Activated CD4-positive, alpha-beta T cell treated with anti-CD3 and anti-CD28 coated beads, Interleukin-10, Interleukin-2, amounts not matched to agents 100 ng/mL and 50 ng/mL, durations not matched to agents 16 hours and 8 hours (primary cell): ENCODE measurements at places on chromosomes 2 and 18.
A peak's percentile ranks its signal among the peaks of the same experiment; 100 is the strongest.

DNA sequence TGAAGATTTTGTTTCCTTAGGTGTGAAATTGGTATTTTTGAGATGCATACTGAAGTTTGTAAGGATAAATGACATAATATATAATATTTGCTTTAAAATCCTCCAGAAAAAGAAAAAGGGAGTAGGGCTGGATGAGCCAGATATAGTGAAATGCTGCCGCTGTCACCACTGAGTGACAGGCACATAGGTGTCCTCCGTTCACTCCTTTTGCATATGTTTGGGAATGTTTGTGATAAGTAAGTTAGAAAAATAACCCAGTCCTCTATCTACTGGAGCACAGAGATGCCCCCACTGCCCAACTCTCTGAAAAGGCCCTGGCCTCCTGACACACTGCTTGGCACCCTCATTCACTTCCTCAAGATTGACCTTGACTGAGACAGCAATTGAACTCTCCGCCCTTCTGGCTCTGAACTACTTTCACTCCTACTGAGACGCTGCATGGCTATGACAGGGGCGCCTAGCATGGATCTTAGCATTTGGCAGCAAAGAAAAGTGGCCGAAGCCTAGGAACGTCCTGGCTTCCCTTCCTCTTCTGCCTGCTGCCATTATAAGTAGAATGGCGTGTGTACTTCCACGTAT is 10.1 kb downstream of the ID2 start:
- no peak for DNase-seq

GRCh38 chr2:139209586-139209985 is 429.4 kb upstream of the NXPH2 start:
- no peak for DNase-seq

DNA sequence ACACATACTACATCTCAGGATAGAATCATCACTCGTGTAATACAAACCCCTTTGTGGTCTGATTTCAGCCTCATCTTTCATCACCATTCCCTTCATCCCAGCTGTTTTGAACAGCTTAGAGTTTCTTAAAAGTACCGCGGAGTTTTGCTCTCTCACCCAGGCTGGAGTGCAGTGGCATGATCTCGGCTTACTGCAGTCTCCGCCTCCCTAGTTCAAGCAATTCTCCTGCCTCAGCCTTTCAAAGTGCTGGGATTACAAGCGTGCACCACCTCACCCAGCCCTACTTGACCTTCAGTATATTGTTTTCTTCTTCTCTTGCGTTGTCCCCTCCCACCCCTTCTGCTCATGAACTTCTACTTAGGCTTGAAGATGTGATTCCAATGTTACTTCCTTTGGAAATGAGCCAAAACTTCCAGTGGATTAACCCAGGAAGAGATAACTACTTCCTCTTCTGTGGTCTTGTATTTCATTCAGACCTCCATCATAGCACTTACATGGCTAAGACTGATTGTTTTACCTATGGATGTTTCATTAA is 15.8 kb downstream of the ERLEC1 start:
- DNase-seq = no peak

DNA sequence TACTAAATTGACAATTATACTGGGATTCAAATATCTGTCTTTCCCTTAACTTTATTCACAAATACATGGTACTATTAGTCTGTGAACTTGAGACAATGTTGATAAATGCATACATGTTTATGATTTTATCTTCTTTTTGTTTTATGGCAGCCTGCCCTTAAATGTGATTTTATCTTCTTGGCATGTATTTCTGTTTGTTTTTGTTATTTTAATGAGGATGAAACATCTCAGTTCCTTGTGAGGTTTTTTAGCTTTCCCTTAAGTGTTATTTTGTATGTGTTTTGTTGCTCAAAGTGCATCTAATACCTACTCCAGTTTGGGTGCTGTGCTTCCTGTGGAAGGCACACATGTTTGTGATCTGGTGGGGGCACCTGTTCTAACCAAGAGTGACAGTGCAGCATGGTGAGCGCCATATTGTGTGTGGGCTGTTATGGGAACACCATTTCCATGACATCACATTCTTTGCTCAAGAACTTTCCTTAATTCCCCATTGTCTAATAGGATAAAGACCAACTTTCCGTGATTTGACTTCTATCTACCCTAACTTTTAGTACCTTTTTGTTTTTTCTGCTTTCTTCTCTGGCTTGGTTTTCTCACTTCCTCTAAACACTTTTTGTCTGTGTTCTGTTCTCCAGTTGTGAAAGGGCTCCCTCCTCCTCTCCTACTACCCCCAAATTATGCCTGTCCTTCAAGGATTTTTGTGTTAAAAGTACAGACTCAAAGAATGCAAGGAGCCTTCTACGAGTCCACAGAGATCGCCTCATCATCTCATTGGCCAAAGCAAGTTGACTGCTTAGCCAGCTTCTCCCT is 162.1 kb upstream of the TTC39C start:
- no peak for DNase-seq

- DNase-seq = no peak
Observed at GRCh38 chr2:99127981-99128380, 13.5 kb upstream of the C2orf15 start.

DNA sequence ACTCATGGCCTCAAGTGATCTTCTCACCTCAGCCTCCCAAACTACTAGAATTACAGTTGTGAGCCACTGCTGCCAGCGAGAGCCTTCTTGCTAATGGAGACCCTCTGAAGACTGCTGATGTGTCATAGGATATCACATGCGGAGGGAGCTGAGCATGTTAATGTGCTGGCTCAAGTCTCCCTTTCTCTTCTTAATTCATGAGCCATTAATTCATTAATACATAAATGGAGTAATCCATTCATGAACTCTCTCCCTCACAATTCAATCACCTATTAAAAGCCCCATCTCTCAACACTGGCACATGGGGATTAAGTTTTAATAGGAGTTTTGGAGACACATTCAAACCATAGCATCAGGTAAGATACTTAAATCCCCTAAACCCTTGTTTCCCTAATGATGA is 54.8 kb downstream of the SYT4 start:
- no peak for DNase-seq

GRCh38 chr2:177906041-177906718 is 166.4 kb downstream of the PDE11A start:
- DNase-seq = peak; percentile 78

DNA sequence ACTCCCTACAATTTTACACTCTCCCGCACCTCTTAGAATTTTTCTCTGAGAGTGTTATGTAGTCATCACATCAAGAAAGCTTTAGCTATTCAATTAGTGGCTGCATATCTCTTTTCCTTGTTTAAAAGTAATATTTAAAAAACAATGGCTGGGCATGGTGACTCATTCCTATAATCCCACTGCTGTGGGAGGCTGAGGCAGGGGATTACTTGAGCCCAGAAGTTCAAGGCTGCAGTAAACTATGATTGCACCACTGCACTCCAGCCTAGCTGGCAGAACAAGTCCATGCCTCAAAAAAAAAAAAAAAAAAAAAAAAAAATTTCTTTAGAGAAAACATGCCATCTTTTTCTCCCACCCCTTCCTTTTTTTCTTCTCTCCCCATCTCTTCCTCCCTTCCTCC is 44.3 kb downstream of the AQP4 start:
- DNase-seq = no peak

DNA sequence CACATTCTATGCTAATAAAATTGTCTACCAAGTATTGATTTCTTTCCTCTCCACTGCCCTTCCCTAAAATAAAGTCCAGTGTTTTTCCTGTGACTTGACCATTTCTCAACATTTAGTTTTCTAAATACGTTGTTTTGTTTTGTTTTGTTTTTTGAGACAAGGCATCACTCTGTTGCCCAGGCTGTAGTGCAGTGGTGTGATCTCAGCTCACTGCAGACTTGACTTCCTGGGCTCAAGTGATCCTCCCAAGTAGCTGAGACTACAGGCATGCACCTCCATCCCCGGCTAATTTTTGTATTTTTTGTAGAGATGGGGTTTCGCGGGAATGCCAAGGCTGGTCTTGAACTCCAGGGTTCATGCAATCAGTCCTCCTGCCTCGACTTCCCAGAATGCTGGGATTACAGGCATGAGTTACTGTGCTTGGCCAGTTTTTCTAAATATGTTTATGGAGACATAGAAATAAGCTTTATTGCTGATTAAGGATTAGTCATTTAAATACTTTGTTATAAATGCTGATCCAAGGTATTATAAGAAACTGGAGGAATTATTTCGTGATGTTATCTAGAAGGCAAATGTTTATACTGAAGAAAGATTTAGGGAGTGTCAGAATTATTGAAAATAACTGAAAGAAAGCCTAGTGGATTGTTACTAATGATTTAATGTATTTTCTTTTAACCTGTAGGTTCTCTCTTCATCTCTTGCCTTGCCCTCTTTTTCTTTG is 5.7 kb upstream of the HTR2B start:
- DNase-seq = no peak

- no peak for DNase-seq
Observed at GRCh38 chr18:11035814-11036495, 113.4 kb downstream of the PIEZO2 start.

- no peak for DNase-seq
Observed at GRCh38 chr18:9950289-9951016, 36.6 kb downstream of the VAPA start.

GRCh38 chr2:44233450-44234128 is 41.7 kb upstream of the SLC3A1 start:
- no peak for DNase-seq

GRCh38 chr2:73651591-73652230 is 9.5 kb upstream of the NAT8 start:
- DNase-seq = no peak

GRCh38 chr2:3325458-3326181 is 52.0 kb downstream of the EIPR1 start:
- DNase-seq = no peak

DNA sequence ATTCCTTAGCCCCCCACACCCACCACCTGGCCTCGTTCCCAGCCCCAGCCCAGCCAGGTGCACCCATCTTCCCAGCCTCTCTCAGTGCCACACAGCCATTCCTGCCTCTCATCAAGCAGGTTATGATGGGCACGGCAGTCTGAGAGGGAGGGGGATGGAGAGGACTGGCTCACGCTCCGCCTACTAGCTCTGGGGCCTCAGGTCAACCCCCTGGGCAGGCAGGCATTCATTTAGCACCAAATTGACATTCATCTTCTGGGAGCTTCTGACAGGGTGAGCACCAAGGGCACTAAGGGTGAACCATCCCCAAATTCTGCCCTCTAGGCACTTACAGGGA is 66.2 kb upstream of the FOSL2 start:
- DNase-seq = no peak

GRCh38 chr2:239670463-239671120 is 269.8 kb upstream of the HDAC4 start:
- DNase-seq = no peak

- DNase-seq = peak; percentile 92
Observed at GRCh38 chr2:201116115-201116958, at the start of gene CFLAR. TSS of gene CFLAR (plus strand) at chr2:201116164. CDS start at chr2:201129866, 13,702 bp downstream.

- no peak for DNase-seq
Observed at GRCh38 chr2:170202437-170202836, 24.5 kb downstream of the MYO3B start.

GRCh38 chr2:137179542-137179941 is 414.2 kb downstream of the THSD7B start:
- DNase-seq = no peak

DNA sequence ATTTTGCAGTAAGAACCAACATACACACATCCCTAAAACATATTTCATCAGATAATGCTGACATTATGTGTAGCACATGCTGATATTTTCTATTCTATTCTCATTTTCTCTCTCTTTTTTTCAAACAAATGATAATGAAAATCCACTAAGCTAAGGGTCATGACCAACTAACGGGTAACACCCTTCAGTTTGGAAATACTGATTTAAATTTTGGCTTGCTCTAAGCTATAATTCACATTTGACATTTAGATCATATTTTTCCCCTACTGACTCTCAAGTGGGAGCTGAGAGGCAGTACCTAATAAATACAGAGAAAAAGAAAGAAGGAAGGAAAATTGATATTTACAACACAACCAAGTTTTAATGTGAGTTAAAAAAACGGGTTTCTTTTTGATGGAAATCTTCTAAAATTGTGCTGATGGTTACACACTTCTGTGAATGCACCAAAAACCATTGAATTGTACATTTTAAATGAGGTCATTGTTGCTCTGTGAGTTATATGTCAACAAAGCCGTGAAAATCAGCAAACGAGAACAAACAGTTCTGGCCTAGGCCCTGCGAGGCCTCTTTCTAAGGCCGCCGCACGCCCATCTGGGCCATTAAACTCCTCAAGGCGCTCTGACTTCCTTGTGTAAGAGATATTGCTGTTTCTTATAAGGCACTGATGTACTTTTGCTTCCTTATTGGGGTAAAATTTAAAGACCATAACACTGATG is 124.2 kb downstream of the GALR1 start:
- DNase-seq = no peak

DNA sequence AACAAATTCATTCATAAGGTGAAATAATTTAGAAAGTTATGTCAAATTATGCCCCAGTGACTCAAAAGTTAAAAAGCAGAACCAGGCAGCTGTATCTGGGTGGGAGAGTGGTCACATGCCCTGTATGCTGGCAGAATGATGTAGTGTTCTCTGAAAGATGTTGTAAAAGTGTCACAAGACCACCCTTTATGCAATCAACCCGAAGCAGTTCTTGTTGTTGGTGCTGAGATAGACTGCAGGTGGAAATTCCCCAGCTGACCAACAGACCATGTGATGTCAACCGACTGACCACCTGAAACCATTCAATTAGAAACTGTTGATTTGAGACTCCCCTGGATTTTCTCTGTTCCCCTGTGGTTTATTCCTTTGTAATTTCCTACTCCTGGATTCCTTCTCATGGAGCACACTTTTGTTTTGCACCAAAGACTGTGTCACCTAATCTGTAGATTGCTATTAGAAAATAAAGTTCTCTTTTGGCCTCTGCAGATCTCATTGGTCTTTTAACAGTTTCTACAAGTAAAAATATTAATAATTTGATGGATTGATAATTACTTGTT is 1341.3 kb upstream of the LRRTM1 start:
- DNase-seq = no peak

DNA sequence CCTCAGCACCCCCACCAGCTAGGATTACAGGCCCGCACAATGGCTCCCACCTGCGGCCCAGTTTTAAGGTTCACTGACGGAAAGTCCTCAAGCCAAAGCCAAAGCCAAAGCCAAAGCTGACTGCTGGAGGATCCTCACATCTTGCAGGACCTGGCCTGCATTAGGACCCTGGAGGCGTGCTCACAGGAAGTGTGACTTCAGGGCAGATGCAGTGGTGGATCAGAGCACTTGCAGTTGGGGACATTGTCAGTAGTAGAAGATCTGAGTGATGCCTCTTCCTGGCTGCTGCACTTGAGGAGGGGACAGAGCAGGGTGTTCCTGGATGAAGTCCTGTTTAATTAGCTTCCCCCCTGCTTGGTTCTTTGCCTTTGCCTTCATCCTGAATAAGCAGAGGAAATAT is 69.0 kb upstream of the ALPP start:
- DNase-seq = peak; percentile 31

GRCh38 chr2:111167076-111167862 is 46.6 kb downstream of the BCL2L11 start:
- DNase-seq = peak; percentile 17

- no peak for DNase-seq
Observed at GRCh38 chr2:171630812-171631626, 56.2 kb upstream of the DYNC1I2 start.

GRCh38 chr18:49174478-49174877 is 223.7 kb upstream of the SMAD7 start:
- DNase-seq = no peak
